Stromal cell of bone marrow (primary cell): ENCODE measurements at places on chromosomes 6 and 20.

- DNase-seq = no peak
These were observed 170.2 kb downstream of the HAO1 start for GRCh38 chr20:7770046-7770445.

DNA sequence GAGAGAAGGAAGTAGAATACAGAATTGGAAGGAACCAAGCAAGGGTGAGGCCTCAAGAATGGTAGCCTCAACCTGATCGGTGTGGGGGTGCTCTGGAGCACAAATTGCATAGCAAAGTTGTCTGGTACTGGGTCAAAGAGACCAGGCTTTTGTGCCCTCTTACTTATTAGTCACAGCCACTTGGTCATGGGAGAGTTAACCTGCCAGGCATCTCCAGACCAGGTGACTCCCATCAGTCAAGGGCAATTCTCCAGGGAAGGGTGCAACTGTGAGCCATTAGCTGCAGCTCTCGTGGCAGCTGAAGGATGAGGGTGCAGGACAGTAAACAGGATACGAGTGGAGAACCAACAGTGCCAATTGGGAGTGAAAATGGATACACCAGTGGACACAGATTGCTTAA, 47.7 kb upstream of the PLCB4 start:
- no peak for DNase-seq

GRCh38 chr6:13303668-13304017, 24.7 kb downstream of the TBC1D7 start:
- peak; percentile 48 for DNase-seq

- DNase-seq = no peak
These were observed 156.7 kb upstream of the CCN2 start for GRCh38 chr6:132107896-132108295.

DNA sequence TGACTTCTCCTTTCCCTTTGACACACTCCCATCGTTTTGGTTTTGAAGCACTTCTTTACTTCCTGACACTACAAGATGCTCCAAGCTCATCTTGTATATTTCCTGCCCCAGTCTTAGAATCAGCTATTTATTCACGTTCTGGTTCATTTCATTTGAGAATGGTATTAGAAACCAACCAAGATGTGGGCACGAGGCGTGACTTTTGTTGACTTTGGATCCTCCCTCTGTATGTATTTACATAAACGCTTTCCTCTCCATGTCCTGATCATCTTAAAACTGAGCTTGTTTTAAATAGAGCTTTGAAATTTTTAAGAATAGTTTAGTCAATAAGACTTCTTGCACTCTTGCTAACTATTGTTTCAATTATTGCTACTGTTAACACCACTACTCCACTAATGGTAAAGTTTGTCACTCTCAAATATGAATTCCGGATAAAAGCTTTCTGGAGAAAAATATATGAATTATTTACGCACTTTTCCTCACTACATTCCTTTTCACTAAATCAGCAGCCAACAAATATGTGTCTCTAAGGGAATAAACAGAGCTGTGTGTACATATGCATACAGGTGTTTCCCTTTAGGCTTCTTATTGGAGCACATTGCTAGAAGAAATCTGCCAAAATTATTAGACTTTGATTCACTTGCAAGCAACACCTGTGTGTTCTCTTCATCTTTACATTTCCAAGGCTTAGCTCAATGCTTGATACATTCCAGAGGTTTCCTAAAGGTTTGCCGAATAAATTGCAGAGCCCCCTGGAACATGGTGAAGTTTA, 77.3 kb upstream of the TMEM244 start:
- DNase-seq = no peak

DNA sequence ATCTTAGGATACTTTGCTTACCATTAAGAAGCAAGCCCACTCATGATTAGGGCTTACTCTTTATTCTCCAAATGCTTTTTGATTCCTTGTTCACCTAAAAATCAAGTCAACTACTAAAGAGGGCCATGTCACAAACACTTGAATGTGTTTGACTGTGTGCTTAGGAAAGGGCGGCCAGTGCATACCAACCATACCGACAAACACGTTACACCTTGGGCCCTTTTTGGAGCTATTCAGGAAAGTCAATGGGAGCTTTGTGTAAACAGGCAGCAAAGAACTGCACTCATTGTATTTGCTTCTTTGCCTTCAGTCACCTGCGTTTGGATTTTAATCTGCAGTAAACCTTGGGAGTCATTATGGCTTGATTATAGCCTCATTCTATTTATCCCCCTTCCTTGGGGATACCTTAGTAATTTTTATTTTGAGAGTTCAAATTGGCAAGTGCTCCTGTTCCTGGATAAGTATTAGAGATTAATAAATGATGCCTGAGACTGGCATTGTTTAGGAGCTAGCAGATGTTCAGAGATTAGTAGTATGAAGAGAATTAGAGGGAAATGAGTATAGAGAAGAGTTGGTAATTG, 102.6 kb upstream of the HDGFL1 start:
- DNase-seq = no peak

DNA sequence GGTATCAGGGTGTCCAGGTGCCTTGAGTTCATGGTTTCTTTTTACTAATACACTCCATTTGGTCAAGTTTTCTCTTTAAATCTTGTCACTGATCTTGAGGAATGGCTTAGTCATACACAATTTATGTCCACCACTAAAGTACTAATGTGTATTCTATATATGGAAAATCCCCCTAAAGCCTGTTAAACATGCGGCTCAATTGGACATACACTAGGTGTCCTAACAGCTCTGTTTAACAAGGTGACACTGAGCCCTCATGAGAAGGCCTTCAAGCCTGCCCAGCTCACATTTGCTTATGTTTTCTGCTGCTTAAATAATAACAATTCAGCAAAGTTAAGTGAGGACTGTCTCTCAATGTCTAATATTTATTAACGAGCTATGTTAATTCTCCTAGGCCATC, 31.5 kb downstream of the PDE7B start:
- DNase-seq = no peak

DNA sequence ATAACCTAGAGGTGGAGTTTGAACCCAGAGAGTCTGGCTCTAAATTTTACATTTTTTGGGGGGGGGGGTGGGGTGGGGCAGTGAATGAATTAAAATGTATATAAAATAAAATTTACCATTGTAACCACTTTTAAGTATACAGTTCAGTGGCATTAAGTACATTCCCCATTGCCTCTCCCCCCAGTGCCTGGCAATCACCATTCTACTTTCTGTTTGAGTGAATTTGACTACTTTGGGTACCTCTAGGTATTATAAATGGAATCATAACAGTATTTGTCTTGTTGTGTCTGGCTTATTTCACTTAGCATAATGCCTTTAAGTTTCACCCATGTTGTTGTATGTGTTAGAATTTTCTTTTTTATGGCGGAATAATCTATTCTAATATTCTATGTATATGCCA, 2.7 kb downstream of the FAM110A start:
- DNase-seq = no peak

DNA sequence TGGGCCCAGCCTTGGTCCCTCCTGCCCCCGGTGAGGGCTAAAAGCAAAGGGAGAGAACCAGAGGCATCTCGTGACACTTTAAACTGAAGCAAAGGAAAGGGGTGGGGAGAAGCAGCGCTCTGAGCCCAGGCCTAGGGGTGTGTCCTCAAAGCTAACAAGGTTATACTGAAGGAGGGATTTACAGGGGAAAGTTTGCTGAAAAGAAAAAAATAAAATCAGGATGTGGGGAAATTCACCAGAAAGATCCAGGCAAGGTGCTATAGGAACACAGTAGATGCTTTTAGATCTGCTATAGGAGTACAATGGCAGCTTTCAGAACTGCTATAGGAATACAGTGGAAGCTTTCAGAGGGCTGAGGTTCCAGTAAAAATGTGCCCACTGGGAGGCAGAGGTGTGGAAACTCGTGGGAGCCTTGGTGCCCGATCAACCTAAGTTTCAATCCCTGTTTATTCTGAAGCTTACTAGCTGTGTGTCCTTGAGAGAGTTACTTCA, at the start of gene COL9A1:
COL9A1 (minus strand) TSS at position 51 of the 492 bp plus-strand sequence. CDS start 160 bp downstream, outside the sequence.
- DNase-seq = no peak

DNA sequence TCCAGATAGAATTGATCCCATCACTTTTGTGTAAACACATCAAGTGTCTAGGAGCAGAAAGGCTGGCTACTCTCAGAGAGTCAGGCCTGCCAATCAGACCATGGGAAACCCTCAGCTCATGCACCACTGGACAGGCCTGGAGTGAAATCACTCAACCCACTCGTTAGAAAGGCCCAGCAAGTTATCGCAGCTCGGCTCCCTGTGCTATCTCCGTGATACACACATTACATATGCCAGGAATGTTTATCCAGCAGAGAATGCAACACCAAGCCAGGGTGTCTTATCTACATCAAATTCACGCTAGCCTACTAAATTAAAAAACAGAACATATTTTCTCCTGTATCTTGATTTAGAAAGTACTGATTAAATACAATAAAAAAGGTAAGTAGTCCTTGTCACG, 232.4 kb upstream of the FOXQ1 start:
- no peak for DNase-seq

DNA sequence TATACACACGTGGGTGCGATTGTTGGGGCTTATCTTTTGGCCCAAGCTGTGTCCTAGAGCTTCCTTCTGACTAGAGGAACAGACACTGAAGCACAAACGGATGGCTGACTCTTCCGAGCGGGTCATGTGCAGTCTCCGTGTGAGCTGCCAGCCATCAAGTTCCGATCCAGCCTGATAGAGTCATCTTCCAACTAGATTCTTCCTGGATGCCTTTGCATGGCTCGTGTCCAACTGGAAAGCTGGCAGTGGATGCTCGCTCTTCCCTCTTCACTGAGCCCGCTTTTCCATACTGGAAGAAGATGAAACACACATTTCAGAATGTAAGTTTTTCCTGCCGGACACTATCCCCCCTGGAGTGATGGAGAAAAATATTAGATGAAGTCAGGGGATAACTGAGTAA, 148.1 kb downstream of the SCML4 start:
- no peak for DNase-seq

- no peak for DNase-seq
These were observed 47.1 kb downstream of the HLA-F start for GRCh38 chr6:29770306-29770705.

DNA sequence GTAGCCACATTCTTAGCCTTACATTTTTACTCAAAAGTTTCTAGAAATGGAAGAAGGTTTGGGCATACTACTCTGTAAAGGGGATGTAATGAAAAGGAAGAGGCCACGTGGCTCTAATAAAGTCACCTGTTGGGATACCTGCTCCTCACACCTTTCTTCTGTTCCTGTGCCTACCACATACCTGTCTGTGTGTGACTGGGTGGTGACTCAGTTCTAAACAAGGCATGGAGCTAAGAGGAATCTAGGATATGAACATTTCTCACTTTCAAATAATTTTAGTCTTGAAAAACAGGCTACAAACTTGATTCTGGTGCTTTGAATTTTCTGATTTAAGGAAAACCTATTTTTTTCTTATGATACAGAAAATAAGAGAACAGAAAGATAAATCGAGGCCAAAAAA, 363.6 kb downstream of the RFPL4B start:
- no peak for DNase-seq

DNA sequence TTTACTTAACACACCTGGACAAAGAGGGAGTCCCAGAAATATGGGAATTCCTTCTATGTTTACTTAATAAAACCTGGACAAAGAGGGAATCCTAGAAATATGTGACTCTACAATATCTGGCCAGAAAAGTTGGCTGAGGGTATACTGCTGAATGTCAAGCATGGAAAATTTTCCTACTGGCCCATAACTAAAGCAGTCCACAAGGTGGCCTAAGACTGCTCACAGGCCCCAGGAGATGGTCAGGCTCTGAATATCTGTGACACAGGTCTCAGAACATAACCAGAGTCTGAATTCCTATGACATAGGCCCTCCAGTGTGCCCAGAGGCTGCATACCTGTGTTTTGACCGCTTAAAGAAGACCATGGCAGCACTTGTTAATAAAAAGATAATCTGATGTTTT, 578.2 kb upstream of the NRSN1 start:
- DNase-seq = no peak

- DNase-seq = no peak
These were observed 113.5 kb downstream of the FAXC start for GRCh38 chr6:99236010-99236409.

DNA sequence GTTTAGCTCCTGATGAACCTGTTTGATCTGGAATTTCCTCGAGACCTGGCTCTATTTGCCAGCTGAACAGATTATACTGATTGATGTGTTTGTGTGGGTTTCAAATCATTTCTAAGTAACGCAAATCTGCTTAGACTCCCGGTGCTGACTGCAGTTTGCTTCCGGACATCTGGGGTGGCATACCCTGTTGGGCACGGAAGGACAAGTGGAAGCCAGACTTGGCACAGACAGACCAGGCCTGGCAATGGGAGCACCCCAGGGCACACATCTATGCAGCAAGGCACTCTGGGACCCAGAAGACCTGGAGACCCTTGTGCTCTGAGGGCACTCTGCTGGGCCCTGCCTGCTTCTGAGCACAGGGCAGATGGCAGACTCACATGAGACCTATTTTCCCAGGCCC, 433.7 kb upstream of the CHD6 start:
- no peak for DNase-seq

DNA sequence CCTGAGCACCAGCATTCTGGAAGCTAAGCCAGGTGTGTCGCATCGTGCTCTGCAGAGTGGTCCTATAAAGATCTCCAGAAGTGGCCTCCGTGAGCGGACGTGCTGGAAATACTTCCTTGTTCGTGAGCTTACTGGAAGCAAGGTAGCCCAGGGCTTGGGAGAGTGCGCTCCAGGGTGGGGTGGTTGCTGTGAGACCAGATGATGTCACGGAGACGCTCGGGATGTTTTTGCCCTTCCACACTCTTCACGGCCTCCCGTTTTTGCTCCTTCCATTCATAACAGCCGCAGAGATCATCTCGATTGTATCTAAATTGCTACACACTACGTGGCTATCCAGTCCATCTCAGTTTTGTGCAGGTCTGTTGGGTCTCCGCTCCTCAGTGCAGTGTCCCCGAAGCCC, 373.4 kb downstream of the THBS2 start:
- DNase-seq = no peak

DNA sequence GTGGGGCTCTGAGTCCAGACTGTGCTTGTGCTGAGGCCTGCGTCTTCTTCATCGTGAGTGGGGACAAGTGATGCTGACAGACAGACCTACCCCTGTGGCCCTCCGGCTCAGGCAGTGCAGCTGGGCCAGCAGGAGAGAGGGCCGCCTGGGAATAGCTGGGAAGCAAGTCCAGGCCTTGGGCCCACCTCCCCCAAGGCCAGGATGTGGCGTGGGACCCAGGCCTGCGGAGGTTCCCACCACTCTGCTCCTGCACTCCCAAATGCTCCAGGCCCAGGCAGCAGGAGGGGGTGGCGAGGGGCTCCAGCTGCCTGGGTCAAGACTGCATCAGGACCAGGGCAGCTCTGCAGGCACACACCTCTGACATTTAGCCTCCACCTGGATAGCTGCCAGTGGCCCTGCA, 38.3 kb downstream of the DAAM2 start:
- DNase-seq = no peak

- no peak for DNase-seq
These were observed 46.9 kb downstream of the SOD2 start for GRCh38 chr6:159646116-159646515.

GRCh38 chr20:35252037-35252461, 25.6 kb downstream of the MMP24 start:
- no peak for DNase-seq
